ELF-1 (cell line): ENCODE measurements at places on chromosomes 3 and 15.

DNA sequence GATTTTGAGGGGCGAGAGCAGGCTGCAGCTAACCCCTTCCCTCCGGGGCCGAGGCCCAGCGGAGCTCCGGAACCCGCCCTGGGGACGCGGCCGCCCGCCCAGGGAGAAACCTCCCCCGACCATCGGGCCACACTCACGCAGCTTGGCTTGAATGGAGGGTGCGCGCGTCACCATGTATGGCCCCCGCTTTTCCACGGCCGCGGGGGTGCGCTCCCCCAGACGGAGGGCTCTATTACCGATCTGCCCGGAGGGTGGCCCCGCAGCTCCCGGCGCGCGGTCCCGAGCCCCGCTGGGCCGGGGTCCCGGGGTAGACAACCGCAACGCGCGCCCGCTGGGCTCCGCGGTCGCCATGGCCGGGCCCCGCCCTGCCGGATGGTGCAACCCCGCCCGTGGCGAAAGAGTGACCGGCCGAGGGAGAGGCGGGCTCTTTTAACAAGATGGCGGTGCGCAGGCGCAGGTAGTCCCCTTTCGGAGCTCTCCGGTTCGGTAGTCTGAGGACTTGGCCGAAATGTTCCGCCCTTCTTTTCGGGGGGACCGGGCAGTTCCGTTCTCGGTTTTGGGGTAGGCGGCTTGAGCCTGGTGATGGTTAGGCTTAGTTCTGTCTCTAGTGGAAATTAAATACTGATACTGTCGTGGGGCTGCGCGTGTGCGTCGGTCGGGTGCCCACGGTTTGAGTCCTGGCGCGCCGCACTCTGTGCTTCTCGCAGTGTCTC lies at the start of gene FAM219B:
Gene FAM219B (minus strand): TSS at position 402 of the 713 bp plus-strand sequence. CDS start 51 bp downstream, at position 351.
- DNase-seq: peak; percentile 87

GRCh38 chr3:129768728-129769127 lies 124.8 kb downstream of the TMCC1 start:
- DNase-seq: no peak

GRCh38 chr15:65286069-65286703 lies 497 bp downstream of the PARP16 start:
- peak; percentile 85 for DNase-seq

GRCh38 chr3:193767353-193768069 lies 174.5 kb downstream of the OPA1 start:
- DNase-seq: no peak

DNA sequence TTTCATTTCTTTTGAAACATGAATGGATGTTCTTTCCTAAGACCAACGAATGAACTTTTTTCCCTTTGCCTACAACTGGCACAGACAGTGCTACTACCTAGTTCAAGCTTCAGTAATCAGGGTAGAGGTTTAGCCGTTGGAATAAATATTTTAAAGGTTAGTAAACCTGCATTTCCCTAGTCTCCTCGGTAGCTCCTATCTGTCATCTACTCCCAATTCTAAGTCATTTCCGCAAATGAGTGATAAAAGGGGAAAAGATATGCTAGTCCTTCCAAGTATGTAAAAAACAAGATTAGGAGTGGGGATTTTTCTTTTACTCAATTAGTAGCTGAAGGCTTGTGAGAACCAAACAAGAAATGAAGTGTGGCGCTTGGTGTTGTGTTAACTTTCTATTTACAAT lies 15.2 kb downstream of the SLTM start:
- no peak for DNase-seq

DNA sequence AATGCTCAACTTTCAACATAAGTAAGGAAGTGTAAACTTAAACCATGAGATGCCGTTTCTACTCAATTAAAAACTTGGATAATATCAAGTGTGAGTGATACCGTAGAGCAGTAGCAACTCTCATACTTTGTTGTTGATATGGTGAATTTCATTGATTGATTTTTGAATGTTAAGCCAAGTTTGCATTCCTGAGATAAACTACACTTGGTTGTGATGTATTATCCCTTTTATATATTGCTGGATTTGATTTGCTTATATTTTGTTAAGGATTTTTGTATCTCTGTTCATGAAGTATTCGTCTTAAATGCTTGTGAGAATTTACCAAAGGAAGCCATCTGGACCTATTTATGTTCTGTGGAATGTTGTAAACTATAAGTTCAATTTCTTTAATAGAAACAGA lies 21.7 kb downstream of the SLMAP start:
- DNase-seq: no peak

DNA sequence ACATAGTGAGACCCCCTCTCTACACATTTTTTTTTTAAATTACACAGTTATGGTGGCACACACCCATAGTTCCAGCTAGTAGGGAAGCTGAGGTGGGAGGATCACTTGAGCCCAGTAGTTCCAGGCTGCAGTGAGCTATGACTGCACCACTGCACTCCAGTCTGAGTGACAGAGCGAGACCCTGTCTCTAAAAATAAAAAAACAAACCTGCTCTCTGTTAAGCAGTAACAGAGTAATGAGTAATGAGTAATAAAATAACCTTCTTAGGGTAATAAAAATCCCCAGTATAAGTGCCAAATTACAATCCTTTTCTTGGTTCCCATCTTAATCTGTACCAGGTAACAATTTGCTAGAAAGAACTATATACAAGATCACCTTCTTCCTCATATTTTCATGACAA lies 65.9 kb upstream of the PLXND1 start:
- DNase-seq: no peak

- DNase-seq: no peak
These were observed 59.1 kb downstream of the FAM43A start for GRCh38 chr3:194744826-194745225.

GRCh38 chr3:38549082-38549481 lies 52.9 kb downstream of the EXOG start:
- no peak for DNase-seq

GRCh38 chr3:148923592-148923991 lies 58.5 kb downstream of the CPA3 start:
- DNase-seq: no peak

GRCh38 chr3:39207361-39208186 lies 15.2 kb upstream of the XIRP1 start:
- DNase-seq: no peak

DNA sequence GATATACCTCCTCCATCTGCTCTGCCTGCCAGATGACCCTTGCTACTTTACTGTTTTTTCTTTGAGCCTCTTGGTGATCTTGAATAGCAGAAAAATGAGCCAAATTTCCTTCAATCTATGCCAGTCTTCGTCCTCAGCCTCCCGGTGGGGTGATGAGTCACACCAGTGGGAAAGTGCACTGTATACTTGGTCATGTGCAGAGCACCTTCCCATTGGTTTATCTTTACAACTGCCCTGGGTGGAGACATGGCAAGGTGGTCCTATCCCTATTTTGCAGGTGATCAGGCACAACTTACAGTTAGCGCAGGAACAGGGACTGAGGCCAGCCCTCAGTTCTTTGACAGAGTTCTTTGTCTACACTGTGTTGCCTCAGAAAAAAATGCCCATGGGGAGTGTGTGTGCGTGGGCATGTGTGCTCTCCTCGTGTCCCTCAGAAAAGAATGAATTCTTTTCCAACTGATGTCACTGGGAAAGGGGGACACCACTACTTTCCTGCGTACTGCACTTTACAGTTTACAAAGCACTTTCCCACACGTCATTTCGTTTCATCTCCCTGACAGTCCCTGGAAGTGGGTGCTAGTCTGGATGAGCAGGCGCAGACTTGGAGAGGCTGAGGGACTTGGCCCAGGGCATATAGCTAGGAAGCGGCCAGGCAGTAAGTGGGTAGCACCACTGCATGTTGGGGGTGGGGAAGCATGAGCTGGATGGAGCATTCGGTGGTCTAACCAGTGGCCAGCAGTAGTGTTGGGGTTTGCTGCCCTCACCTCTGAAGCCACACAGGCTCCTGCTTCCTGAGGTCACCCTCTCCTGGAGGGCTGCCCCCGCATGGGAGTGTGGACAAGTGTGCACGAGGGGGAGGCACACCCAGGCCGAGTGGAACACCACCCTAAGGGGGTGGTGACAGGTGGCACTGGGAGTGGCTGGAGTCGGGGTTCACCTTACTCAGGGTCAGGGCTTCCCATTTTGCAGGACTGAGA lies 24.1 kb downstream of the SMAD3 start:
- DNase-seq: no peak

GRCh38 chr3:133570139-133570936 lies 3.1 kb upstream of the CDV3 start:
- DNase-seq: peak; percentile 57

DNA sequence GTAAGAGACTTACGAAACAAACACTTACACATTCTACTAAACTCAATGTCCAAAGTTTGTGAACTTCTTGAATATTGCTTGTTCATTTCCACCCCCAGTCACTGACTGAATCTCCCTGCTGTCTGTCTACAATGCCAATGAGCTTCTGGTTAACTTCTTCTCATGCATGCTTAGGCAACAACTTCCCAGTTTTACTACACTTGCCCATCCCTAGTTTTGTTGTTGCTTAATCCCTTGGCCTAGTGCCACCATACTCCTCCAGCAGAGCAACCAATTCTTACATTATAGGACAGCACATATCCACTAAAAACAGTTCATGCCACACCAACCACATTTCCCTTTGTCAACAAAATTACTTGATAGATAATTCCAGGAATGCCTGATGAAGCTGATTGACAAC lies 40.9 kb upstream of the CCR2 start:
- no peak for DNase-seq

- DNase-seq: peak; percentile 77
These were observed 19.6 kb upstream of the MOBP start for GRCh38 chr3:39447637-39448483.

GRCh38 chr15:63974021-63974420 lies 72.3 kb downstream of the DAPK2 start:
- DNase-seq: no peak

DNA sequence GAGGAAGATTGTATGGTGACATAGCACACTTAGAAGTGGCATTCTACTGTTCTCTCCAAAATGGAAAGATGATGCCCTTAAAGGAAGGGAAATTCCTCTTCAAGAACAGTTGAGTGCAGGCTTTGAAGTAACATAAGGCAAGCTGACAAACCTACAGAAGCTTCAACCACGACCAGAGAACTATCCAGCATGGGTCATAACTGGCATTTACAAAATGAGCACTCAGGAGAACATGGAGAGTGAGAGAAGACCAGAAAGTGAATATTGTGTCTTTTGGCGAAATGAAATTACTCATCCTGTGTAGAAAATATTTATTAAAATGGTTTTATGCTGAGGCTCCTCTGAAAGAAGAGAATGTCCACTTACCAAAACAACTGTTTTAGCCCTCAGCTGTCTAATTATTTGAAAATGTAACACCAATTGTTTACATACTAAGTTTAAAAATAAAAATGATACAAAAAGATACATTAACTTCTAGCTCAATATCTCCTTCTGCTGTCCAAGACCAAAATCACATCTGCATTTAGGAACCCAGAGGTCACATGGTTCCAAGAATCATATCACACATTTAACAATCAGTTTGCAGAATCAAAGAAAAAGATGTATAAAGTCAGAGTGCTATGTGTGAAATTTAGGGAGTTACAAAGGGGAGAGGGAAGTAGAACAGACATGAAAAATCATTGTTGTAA lies 216.9 kb downstream of the ATP8B4 start:
- DNase-seq: no peak

- DNase-seq: no peak
These were observed 143.5 kb downstream of the GAP43 start for GRCh38 chr3:115766587-115767482.

DNA sequence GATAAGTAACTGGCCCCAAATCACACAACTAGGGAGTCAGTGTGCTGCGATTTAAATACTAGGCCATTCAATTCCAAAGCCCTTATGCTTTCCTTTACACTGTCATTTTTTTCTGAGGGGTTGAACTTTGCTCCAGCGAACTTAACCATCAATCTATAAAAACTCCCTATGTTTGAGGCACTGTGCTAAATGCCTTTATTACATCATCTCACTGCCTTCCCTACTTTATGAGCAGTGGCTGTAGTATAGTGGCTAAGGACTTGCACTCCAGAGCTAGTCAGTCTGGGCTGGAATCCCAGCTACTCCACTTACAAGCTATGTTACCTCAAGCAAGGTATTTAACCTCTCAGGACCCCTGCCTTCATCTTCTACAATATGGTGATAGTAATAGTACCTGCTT lies 26.9 kb upstream of the WDR72 start:
- no peak for DNase-seq

GRCh38 chr3:46812237-46812791 lies 50.9 kb downstream of the MYL3 start:
- DNase-seq: peak; percentile 83

DNA sequence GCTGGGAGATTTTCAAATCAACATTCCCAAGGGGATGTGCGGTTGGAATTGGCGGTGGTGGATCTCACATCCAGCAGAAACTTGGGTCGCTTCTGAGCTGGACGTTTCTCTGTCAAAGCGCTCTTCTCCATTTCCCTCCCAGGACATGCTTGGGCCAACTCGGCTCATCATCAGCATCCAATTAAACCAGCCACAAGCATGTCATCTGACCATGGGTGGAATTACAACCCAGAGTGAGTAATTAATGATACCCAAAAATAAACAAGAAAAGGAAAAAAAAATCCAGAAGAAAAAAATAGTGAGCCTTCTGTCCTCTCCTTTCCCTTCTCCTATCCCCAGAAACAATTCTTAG lies 111.2 kb downstream of the XXYLT1 start:
- DNase-seq: no peak

DNA sequence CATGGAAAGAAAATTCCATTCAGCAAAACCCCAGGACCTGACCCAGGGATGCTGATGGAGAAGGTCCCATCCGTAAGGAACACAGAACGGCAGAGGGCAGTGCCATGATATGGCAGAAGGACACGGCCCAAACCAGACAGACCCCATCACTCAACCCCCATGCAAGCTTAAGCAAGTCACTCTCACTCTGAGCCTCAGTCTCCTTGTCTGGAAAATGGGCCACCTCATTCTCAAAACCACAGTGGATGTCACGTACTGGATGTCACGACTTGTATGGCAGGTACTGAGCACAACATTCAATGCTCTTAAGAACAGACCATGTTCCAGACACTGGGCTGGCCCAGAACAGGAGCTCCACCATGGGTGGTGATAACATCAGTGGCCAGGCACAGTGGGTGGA lies 90.4 kb downstream of the NUP210 start:
- DNase-seq: no peak

DNA sequence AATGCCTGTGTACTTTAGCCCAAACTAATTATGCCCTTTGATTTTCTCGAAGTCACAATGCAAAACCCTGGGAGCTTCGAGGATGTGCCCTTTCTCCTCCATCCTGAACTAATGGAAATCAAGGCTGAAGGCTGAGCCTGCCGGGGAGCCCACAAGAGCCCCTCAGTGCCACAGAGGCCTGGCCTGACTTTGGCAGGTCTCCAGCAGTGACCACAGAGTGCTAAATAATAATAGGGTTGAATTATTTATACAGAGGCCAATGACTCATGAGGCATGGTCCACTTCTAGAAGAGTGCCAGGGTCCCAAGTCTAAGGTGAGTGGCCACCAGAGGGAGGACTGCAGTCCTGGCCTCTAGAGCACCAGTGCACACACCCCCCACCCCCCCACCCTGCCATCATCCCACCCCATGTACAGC lies 19.1 kb upstream of the GLCE start:
- no peak for DNase-seq

- DNase-seq: no peak
These were observed 138.3 kb upstream of the MYRIP start for GRCh38 chr3:39671116-39671515.
